ENCODE measurements at places on chromosomes 2 and 18. TPM values are rescaled to one million over a fixed set of nuclear protein-coding genes. Genes with fewer than 3 reads are reported as not detected.

DNA sequence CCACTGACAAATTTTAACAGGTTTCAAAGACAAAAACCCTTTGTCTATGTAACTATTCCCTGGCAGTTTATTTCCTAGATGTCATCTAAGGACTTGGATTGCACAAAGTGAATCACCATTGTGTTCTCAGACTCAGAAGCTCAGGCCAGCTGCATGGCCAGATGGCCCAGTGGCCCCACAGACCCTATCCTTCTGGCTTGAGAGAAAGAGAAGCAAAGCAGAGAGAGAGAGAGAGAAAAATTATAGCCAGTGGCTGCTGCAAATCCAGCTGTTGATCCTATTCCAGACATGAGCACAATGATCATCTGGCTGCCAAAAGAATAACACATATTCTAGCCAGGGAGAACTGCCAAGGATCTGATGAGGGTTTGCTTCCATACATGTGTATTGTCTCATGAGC, 25.8 kb downstream of the CTLA4 start:
- H3K4me3 ChIP-seq, result no peak overlapping the region
- no peak overlapping the region for H3K27ac ChIP-seq
- peaks cover 34% of the 10 kb centered on the region for H3K4me1 ChIP-seq
- DNase-seq, result no peak
- H3K27me3 ChIP-seq, result no peaks in the 10 kb centered on the region

DNA sequence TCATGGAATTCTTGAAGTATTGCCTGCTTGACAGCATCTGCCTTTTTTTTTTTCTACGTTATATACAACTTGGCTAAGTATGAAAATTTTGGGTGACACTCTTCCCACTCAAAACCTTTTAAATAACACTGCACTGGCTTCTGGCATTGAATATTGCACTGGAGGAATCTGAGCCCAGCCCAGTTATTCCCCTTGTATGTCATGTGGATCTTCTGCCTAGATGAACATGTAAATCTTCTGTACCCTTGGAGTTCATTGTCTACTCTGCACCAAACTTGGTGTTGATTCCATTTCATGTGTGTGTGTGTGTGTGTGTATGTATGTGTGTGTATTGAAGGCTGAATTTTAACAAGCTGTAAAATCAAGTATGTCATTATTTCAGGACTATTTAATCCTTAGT, 59.4 kb downstream of the NAPG start:
- DNase-seq, result no peak
- H3K27ac ChIP-seq, result no peak overlapping the region
- H3K4me1 ChIP-seq, result peaks cover 1% of the 10 kb centered on the region
- peaks cover 2% of the 10 kb centered on the region for H3K27me3 ChIP-seq
- H3K36me3 ChIP-seq, result no peaks in the 10 kb centered on the region

DNA sequence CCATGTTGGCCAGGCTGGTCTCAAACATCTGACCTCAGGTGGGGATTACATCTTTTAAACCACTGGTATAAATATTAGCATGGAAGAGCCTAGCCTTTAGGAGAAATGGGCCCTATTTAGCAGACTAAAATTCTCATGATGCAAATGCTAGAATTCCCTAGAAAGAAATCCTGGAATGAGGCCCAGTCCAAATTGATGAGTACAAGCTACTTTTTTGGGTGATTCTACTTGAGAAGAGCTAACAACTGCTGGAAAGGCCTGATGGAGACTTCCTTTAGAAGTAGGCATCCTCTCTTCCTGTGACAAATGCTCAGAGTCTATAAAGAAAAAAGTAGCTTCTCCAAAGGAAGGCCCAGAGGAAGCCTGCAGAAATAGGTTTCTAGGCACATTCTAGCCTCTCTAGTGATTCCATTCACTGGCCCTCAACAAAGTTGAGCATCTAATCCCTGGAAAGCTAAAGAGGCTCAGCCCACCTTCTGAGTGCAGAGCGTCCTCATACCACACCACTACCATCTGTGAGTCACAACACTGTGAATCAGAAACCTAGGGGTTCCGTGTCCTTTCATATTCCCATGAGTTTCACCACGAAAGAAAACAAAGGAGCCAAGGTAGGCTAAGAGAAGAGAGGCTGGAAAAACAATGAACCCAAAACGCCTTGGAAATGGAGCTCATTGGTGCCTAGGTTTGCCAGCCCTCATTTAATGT, 183.1 kb downstream of the C1D start:
- H3K4me3 ChIP-seq, result no peak overlapping the region
- H3K36me3 ChIP-seq, result no peaks in the 10 kb centered on the region
- no peaks in the 10 kb centered on the region for H3K4me1 ChIP-seq

- DNase-seq, result no peak
- no peak overlapping the region for H3K4me3 ChIP-seq
- H3K36me3 ChIP-seq, result no peaks in the 10 kb centered on the region
- H3K27me3 ChIP-seq, result no peaks in the 10 kb centered on the region
Measured at GRCh38 chr2:190948671-190949070, 65.3 kb downstream of the STAT1 start.

- no peaks in the 10 kb centered on the region for H3K27me3 ChIP-seq
- peaks cover 18% of the 10 kb centered on the region for H3K36me3 ChIP-seq
- H3K4me1 ChIP-seq, result no peaks in the 10 kb centered on the region
- H3K27ac ChIP-seq, result no peak overlapping the region
- DNase-seq, result no peak
Measured at GRCh38 chr2:189854187-189854586, 69.9 kb downstream of the PMS1 start.

- H3K4me3 ChIP-seq, result no peak overlapping the region
- no peaks in the 10 kb centered on the region for H3K4me1 ChIP-seq
- no peak for DNase-seq
- H3K27ac ChIP-seq, result no peak overlapping the region
- no peaks in the 10 kb centered on the region for H3K27me3 ChIP-seq
Measured at GRCh38 chr2:163462993-163463392, 272.8 kb downstream of the FIGN start.

GRCh38 chr2:170733798-170734600, 18.9 kb downstream of the SP5 start:
- no peaks in the 10 kb centered on the region for H3K4me1 ChIP-seq
- H3K36me3 ChIP-seq, result no peaks in the 10 kb centered on the region
- no peak overlapping the region for H3K27ac ChIP-seq
- DNase-seq, result no peak
- peaks cover 29% of the 10 kb centered on the region for H3K27me3 ChIP-seq
- H3K4me3 ChIP-seq, result no peak overlapping the region

DNA sequence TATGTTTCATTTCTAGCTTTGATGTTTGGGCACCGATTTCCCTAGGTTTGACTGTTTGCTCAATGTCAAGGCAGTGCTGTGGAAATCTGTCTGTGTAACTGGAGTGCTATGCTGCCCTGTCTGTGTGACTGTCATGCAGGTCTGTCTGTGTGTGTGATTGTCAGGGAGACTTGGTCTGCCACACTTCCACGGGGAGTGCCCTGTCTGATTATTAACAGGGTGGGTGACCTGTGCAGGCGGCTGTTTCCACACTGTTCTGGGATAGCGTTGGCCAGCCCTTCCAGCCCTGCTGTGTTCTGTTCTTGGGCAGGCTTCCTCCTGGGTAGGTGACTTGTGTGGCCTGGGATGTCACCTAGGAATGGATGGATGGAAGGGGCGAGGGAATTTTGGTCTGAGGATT, 85.3 kb downstream of the FHOD3 start:
- H3K4me3 ChIP-seq, result no peak overlapping the region
- H3K36me3 ChIP-seq, result no peaks in the 10 kb centered on the region
- no peaks in the 10 kb centered on the region for H3K4me1 ChIP-seq
- no peak overlapping the region for H3K27ac ChIP-seq
- DNase-seq, result no peak

GRCh38 chr2:182055993-182056392, 70.3 kb downstream of the PPP1R1C start:
- no peak overlapping the region for H3K4me3 ChIP-seq
- H3K36me3 ChIP-seq, result no peaks in the 10 kb centered on the region
- peaks cover 5% of the 10 kb centered on the region for H3K27me3 ChIP-seq

GRCh38 chr2:127149384-127149783, 42.4 kb upstream of the BIN1 start:
- H3K27me3 ChIP-seq, result peaks cover 4% of the 10 kb centered on the region
- no peaks in the 10 kb centered on the region for H3K4me1 ChIP-seq
- no peak for DNase-seq
- no peak overlapping the region for H3K4me3 ChIP-seq
- no peaks in the 10 kb centered on the region for H3K36me3 ChIP-seq

DNA sequence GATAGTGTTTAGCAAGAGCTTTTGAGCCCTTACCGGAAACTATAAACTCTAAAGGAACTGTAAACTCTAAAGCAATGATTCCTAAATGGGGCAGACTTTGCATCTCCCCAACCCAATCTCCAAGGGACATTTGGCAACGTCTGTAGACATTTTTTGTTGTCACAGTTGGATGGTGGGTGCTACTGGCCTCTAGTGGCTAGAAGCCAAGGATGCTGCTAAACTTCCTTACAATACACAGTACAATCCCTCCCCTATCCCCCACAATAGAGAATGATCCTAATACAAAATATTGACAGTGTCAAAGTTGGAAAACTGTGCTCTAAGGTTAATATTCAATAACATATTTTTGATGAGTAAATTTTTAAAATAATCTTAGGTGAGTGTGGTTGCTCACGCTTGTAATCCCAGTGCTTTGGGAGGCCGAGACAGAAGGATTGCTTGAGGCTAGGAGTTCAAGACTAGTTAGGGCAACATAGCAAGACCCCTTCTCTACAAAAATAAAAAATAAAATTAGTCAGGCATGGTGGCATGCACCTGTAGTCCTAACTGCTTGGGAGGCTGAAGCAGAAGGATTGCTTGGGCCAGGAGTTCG, 66.7 kb downstream of the PTPN4 start:
- peaks cover 17% of the 10 kb centered on the region for H3K4me1 ChIP-seq
- no peak overlapping the region for H3K27ac ChIP-seq
- no peak overlapping the region for H3K4me3 ChIP-seq

DNA sequence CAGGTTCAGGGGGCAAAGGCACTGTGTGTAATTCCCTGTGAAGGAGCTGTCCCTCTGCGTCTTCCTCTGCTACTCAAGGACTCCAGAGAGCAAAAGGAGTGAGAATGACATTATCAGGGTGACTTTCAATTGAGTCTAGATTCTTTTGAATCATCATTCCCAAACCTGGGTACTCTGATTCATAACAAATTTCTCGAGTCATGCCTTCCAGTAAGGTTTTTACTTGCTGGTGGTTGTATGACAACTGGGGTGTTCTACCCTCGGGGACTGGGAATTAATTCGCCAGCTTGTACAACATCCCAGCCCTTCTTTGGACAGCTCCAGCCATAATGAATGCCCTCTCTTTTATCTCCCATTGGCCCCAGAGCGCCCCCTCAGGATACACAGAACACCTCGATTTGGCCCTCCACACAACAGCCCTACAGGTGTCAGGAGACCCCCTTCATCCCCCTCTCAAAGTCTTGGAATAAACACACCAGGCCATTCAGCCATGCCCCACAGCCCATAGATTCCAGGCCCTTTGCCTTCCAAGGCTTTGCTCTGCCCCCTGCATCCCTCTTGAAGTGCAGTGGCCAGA, 254.5 kb downstream of the KLHL29 start:
- H3K36me3 ChIP-seq, result no peaks in the 10 kb centered on the region
- DNase-seq, result no peak
- no peaks in the 10 kb centered on the region for H3K27me3 ChIP-seq

DNA sequence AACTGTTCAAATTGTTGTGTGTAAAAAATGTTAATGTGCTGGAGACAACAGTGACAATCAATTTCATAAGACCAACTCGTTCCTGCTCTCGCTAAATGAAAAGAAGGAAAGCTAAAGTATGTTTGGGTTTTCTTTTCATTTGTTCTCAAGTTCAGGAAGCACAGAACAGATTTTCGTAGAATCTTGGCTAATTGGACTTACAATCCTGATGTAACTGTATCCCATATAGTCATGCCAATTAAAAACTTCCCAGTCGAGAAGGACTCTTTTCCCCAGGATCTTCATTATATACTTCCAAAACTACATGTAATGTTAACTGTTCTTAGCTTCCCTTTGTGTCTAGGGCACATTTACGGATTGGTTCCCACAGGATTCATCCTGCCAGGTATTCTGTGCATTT, 135.4 kb upstream of the ITGB6 start:
- DNase-seq, result no peak
- no peak overlapping the region for H3K27ac ChIP-seq
- H3K4me3 ChIP-seq, result no peak overlapping the region
- H3K36me3 ChIP-seq, result peaks cover 11% of the 10 kb centered on the region

- peaks cover 2% of the 10 kb centered on the region for H3K4me1 ChIP-seq
- H3K4me3 ChIP-seq, result no peak overlapping the region
- DNase-seq, result no peak
- no peak overlapping the region for H3K27ac ChIP-seq
- no peaks in the 10 kb centered on the region for H3K27me3 ChIP-seq
Measured at GRCh38 chr2:198141726-198142125, 337.3 kb downstream of the PLCL1 start.

DNA sequence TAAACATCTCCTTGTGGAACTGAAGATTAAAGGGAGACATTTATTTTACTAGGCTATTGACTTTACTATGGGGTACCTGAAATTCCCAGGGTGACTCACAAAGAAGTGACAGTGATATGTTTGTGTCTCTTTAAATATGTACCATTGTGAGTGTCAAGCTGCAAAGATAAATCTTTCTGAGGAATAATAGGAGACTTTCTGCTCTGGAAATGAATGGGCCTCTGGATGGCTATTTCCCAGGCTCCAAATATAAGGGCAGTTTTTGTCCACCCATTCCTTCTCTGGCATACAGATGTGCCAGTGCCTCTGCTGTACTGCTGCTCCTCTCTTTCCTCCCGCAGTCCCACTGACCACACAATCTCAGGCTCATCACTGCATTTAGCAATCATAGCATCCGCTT, 586.4 kb upstream of the CNTNAP5 start:
- H3K4me3 ChIP-seq, result no peak overlapping the region
- no peaks in the 10 kb centered on the region for H3K27me3 ChIP-seq
- H3K4me1 ChIP-seq, result no peaks in the 10 kb centered on the region
- DNase-seq, result no peak
- no peaks in the 10 kb centered on the region for H3K36me3 ChIP-seq

DNA sequence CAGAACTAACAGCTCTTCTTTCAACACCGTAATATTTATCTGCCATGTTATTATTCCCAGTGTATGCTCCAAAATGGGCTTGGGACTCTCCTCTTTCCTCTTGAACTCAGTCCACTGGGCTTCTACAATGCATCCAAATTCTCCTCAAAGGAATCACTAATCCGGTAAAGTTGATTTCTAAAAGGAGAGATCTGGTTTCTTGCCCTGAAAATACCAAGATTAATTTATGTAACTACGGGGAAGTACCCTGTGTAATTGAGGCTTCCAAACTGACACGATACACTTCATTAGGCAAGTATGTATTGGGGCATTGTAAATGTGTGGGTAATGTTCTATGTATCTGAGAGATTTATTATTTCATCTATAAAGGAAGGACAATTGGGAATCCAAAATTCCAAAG, 5.7 kb downstream of the NCKAP5 start:
- no peaks in the 10 kb centered on the region for H3K27me3 ChIP-seq
- no peaks in the 10 kb centered on the region for H3K4me1 ChIP-seq

- H3K4me1 ChIP-seq, result peaks cover 3% of the 10 kb centered on the region
- no peaks in the 10 kb centered on the region for H3K36me3 ChIP-seq
- H3K27ac ChIP-seq, result no peak overlapping the region
Measured at GRCh38 chr2:66428986-66429612, 5.8 kb upstream of the MEIS1 start.

PCARE gene
- not detected for total RNA-seq

PDE11A gene
- total RNA-seq, result not detected

COBLL1 gene
- 0.17 TPM for total RNA-seq

CNTNAP5 gene
- not detected for total RNA-seq

ATP8B1 gene
- total RNA-seq, result not detected

GYPC gene
- 137 TPM for total RNA-seq

GNLY gene
- total RNA-seq, result 27.5 TPM

KATNAL2 gene
- total RNA-seq, result 0.43 TPM

GCG gene
- not detected for total RNA-seq

POMC gene
- 6.1 TPM for total RNA-seq

CREG2 gene
- not detected for total RNA-seq

MYO5B gene
- not detected for total RNA-seq

Measured in activated naive CD8-positive, alpha-beta T cell treated with anti-CD3 and anti-CD28 coated beads, Interleukin-2, amount 10 ng/mL, durations not matched to agents 7 days and 5 days (primary cell).